Uterus (tissue), 4 donors: ENCODE measurements at places on chromosomes 2 and 18. TPM values are rescaled to one million over a fixed set of nuclear protein-coding genes. Genes with fewer than 3 reads are reported as not detected.

CYP26B1 gene
- total RNA-seq, result 1.4 TPM

SULT1C4 gene
- total RNA-seq, result 12.0 TPM

GNAL gene
- total RNA-seq, result 16.1 TPM

DSC2 gene
- total RNA-seq, result 0.26 TPM

SLC11A1 gene
- 0.26 TPM for total RNA-seq

CD8B gene
- total RNA-seq, result 0.55 TPM

TMEM37 gene
- total RNA-seq, result not detected

FSHR gene
- not detected for total RNA-seq
